ENCODE measurements at places on chromosomes 3 and 15.

GRCh38 chr3:48835650-48836366 is 11.9 kb downstream of the PRKAR2A start:
- DNase-seq = no peak

- no peak for DNase-seq
Measured at GRCh38 chr15:80727196-80727595, 32.1 kb downstream of the ABHD17C start.

GRCh38 chr3:58679974-58680666 is 13.5 kb upstream of the FAM3D start:
- DNase-seq = no peak

GRCh38 chr3:176757429-176757828 is 439.9 kb downstream of the TBL1XR1 start:
- no peak for DNase-seq

DNA sequence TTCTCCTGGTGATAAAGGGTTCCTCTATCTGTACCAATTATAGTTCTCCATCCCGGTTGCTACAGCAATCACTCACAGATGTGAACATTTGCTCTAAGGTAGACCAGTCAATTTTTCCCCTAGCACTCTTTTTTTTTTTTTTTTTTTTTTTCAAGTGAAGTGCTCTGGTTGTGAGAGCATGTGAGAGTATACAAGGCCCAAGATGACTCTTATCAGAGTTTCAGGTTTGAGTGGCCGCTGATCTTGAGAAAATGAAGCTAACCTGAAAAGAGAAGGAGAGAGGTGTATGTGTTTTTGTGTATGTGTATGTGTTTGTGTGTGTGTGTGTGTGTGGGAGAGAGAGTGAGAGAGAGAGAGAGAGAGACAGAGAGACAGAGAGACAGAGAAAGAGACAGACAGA is 44.4 kb upstream of the OTOL1 start:
- no peak for DNase-seq
